Activated naive CD8-positive, alpha-beta T cell treated with anti-CD3 and anti-CD28 coated beads for 36 hours (primary cell): ENCODE measurements at places on chromosomes 1 and 21.

- DNase-seq = no peak
Measured at GRCh38 chr1:54532033-54532432, 16.0 kb upstream of the ACOT11 start.

DNA sequence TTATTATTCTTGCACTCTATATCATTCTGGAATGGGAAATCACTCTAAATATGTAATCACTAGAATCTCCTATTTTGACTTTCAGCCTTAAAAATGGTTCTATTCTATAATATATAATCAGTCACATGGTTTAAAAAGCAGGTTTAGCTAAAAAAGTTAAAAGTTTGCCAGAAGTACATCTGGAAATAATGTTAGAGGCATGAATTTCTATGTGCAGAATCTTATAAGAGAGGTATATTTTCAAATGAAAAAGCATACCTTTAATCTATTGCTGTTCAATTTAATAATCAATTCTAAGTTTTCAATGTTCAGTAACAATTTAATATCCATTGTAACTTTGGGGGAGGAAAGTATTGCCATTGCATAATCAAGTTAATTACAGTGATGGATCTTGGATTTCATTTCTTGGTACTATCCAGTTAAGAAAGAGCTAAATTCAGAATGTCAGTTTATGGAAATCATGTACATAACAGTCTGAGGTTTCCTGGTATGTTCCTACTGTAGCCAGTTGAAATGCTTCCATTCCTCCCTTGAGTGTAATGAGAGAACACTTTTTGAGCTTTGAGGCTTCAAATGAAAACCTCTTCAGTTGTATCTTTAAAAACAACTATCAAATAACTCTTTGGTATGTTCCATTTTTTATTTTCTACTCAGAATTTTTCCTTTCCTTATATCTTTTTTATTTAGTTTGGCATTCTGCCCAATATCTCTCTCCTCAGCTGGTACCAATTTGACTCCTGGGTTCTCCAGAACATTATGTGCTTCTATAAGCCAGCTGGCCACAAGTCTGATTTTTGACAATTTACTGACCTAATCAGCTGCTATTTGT, 175.7 kb upstream of the COL11A1 start:
- DNase-seq = no peak

GRCh38 chr1:24400065-24400464, 13.5 kb downstream of the STPG1 start:
- DNase-seq = no peak

DNA sequence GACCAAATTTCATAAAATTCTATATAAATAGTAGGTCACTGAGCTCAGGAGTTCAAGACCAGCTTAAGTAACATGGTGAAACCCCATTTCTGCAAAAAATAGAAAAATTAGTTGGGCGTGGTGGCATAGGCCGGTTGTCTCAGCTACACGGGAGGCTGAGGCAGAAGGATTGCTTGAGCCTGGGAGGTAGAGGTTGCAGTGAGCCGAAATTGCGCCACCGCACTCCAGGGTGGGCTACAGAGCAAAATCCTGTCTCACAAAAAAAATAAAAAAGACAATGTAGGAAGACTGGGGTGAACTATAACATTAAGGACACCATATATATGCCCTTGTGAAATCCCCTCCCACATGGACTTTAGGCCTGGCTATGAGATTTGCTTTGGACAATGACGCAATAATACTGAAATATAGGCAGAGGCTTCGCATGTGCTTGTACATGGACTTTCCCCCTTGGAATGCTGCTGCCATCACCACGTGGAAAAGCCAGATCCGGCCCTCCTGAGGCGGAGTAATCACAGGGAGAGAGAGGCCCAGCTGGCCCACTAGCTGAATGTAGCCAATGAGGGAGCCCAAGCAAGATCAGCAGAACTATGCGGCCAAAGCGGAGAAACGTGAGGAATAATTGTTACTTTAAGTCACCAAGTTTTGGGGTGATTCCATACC, 13.1 kb upstream of the USP1 start:
- no peak for DNase-seq

- no peak for DNase-seq
Measured at GRCh38 chr1:227887697-227888403, 59.9 kb downstream of the WNT9A start.

- no peak for DNase-seq
Measured at GRCh38 chr1:53131590-53131938, 10.9 kb downstream of the SLC1A7 start.

- no peak for DNase-seq
Measured at GRCh38 chr1:204495078-204495753, 611 bp upstream of the PIK3C2B start.

DNA sequence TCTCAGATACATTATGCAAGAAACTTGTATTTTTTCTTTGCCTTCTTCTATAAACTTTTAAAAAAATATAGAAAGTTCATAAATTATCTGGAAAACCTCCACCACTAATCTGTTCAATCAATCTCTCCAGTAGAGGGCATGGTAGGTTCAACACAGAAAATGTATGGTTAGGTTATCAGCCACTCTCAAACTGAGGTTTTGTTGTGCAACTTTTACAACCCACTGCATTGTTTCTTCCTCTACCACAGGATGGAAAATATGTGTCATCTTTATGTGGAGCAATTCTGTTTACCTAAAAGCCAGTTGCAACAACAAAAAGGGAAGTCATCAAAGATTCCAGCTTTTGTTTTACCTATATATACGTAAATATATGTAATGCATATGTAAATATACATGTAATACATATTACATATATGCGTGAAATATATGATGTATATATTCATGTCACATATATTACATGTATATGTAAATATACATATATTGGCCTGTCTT, 3.0 kb upstream of the RGS2 start:
- no peak for DNase-seq
